ENCODE measurements at places on chromosomes 11 and 22.

DNA sequence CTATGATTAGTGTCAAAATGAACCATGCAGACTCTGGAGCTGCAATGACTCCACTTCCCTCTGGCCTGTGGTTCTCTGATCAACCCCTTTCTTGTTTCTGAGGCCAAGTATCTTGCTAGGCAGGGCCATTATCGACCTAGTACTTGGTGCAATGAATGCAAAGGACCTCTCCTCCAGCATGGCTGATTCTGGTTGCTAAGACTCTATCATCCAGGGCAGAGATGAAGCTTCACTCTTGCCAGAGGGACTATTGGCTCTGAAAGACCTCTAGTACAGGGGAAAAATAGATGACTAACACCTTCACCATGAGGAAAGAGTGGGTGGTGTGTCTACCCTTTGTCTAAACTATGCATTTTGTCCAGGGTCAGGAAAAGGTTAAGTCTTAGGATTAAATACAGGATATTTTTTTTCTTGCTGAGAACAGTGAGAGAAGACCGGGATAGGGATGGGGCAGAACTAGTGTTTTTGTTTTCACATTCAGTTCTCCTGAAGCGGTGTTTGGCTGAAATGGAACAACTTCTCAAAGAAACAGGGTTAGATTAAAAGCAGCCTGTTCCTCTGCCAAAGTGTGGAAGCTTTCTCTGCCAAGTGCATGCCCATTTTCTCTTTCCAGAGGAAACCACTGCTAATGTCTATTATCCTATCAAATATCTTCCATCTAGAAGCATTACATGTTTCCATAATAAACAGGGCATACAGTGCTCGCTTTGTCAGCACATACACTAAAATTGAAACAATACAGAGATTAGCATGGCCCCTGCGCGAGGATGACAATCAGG is 5.0 kb upstream of the MTFP1 start:
- DNase-seq, result no peak

GRCh38 chr11:27977031-27977430 is 130.9 kb downstream of the KIF18A start:
- DNase-seq, result no peak

GRCh38 chr11:17652556-17652955 is 66.8 kb upstream of the MYOD1 start:
- no peak for DNase-seq

- peak; percentile 22 for DNase-seq
Observed at GRCh38 chr11:119585043-119585781, 143.8 kb downstream of the NECTIN1 start.

DNA sequence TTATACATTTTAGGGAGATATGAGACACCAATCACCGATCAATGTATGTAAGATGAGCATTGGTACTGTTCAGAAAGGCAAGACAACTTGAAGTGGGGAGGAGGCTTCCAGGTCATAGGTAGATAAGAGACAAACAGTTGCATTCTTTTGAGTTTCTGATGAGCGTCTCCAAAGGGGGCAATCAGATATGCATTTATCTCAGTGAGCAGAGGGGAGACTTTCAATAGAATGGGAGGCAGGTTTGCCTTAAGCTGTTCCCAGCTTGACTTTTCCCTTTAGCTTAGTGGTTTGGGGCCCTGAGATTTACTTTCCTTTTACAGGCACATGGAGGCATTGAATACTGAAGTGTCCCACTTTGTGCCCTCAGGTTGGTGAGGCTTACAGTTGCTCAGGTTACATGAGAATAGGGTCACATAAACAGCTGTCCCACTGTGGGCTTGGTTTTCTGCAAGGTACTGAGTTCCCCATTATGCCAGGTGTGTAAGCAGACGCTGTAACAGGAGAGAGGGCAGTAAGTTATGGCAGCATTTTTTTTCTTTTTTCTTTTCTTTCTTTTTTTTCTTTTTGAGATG is 129.8 kb upstream of the SERPIND1 start:
- DNase-seq, result no peak

DNA sequence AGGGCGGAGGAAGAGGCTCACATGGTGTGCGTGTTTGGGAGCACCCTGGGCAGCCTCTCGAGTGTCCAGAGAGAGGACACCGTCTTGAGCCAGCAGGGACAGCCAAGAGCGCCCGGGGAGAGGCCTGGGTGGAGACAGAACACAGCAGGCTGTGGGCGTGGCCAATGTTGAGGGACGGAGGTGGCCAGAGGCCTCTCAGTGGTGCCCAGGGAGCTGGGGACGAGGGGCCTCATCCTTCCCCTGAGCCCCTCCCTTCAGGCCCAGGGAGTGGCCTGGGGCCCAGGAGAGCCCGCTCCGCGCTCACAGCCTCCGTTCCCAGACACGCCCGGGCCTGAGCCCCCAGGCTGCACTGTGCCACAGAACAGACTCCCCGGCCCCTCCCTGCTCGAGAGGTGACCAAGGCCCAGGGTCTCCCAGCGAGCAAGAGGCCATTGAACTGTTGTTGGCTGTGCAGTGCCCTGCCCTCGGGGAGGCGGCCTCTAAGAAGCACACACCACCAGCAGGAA is 48.4 kb downstream of the CDKN1C start:
- no peak for DNase-seq

DNA sequence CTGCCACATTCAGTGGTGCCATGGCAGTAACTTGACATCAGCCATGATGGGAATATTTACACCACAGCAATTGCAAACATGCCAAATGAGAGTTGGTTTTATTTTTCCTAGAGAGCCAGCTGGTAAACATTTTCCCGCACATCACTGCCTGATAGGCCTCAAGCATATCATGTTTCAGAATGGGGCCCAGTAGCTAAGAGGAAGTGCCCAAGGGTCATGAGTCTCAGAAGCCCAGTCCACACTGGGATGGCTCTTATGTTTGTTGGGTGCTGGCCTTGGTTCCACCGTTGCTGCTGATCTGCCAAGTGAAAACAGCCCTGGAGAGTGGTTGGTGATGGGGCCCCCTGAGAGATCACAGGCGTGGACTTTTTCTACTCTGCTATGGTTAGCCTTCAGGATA is 64.3 kb upstream of the NAV2 start:
- DNase-seq, result peak; percentile 19

- no peak for DNase-seq
Observed at GRCh38 chr22:39559456-39560105, 11.0 kb upstream of the CACNA1I start.

- DNase-seq, result no peak
Observed at GRCh38 chr22:39174498-39175352, 22.2 kb upstream of the CBX7 start.

DNA sequence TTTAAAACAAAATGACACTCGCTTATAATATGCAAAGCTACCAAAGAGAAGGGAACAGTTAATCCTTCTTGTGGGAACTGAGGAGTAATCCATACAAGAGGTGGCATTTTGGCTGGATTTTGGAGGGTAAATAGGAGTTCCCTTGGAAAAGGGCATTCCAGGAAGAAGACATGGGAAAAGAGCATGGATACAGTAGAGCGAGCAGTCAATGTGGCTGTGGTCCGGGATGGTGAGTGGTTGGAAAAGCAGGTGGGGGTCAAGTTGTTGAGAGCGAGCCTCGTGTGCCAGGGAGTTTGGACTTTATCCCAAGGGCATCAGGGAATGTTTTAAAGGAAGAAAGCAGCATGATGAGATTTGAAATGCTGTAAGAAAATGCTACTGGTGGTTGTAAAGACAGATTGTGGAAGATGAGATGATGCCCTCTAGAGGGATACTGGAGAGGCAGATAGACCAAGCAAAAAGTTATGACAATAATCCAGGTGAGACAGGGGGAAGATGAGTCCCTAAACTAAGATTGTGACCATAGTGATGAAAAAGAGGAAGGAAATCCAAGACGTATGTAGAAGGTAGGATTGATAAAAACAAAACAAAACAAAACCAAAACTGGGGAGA is 3.8 kb upstream of the MMP7 start:
- DNase-seq, result peak; percentile 18

GRCh38 chr11:3041699-3042441 is 15.4 kb downstream of the CARS1 start:
- no peak for DNase-seq

DNA sequence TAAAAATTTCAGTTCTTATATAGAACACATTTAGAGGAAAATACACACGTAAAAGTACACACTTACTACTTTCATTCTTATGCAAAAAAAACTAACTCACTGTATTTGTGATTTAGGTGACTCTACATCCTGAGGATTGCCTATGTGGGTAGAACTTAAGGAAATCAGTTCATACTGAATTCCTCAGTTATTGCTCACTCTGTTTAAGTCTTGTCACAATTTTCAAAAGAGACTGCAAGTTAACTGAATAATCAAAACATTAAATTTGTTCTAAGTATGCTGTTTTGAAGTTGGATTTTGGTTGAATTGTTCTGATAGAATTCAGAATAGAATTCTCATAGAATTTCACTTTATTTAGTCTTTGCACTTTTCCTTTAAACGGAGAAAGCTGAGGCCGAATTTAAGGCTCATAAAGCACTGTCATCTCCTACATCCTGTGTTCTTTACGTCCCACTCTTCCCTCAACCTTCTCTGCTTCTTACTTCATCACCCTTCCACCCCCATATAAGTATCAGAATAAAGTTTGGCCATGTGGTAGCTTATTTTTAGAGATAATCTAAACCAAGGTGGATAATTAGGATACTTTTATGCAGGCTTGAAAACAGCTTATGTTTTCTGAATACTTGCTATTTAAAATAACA is 59.8 kb downstream of the APOL5 start:
- no peak for DNase-seq

GRCh38 chr11:25037431-25037830 is 540.6 kb downstream of the LUZP2 start:
- no peak for DNase-seq

Measured in NCI-H526 (cell line).